ENCODE measurements at places on chromosomes 3 and 15. TPM values are rescaled to one million over a fixed set of nuclear protein-coding genes. Genes with fewer than 3 reads are reported as not detected.

- DNase-seq, result no peak
Observed at GRCh38 chr3:39529577-39529976, 62.1 kb downstream of the MOBP start.

DNA sequence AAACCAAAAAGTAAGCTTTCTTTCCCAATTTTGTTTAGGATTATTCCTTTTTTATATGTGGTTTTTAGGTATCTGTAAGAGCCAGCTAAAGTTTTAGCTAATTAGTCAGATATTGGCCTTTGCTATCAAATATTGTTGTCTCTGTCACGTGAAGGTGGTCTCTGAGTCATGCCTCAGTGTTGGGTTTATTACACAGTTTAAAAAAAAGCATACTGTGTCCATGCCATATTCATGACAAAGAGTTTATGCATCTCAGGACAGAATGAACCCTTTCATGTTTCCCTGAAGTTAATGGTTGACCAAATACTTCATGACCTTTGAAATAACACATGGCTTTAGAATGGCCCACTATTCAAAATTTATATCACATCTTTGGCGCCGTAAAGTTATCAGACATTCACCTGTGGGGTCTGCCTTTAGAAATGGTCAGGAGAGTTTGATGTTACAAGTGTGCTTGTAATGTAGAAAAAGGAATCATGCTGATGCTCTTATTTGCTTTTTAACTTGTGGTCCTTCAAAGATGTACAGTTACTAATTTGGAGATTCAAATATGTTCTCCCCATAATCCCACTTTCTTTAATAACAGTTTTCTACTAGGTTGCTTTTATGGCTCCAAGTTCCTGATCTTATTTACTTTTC, 101.5 kb downstream of the MYRIP start:
- no peak for DNase-seq

GRCh38 chr3:127953091-127954035, 38.3 kb downstream of the KBTBD12 start:
- DNase-seq, result peak; percentile 50

DNA sequence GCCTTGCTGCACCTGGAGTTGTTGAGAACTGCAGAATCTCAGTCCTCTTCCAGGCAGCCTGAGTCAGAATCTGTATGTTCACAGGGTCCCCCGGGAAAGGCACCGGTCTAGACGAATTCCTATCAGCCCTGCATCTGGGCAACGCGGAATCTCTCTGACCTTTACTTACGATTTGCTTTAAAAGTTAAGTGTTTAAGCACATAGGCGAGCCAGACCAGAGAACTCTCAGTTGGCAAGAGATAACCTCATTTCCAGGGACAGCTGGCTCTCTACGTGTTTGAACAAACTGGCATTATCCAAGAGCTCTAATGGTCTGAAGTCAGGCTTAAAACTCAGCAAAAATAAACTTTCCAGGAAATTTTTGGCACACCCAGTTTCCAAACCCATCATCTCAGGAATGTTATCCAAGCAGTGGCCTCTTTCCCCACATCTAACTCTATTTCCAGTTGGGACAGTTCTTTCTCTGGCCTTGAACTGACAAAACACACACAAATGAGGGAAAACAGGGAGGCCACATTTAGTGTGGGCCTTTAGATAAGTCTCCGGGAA, 53.4 kb downstream of the HES1 start:
- DNase-seq, result peak; percentile 58

DNA sequence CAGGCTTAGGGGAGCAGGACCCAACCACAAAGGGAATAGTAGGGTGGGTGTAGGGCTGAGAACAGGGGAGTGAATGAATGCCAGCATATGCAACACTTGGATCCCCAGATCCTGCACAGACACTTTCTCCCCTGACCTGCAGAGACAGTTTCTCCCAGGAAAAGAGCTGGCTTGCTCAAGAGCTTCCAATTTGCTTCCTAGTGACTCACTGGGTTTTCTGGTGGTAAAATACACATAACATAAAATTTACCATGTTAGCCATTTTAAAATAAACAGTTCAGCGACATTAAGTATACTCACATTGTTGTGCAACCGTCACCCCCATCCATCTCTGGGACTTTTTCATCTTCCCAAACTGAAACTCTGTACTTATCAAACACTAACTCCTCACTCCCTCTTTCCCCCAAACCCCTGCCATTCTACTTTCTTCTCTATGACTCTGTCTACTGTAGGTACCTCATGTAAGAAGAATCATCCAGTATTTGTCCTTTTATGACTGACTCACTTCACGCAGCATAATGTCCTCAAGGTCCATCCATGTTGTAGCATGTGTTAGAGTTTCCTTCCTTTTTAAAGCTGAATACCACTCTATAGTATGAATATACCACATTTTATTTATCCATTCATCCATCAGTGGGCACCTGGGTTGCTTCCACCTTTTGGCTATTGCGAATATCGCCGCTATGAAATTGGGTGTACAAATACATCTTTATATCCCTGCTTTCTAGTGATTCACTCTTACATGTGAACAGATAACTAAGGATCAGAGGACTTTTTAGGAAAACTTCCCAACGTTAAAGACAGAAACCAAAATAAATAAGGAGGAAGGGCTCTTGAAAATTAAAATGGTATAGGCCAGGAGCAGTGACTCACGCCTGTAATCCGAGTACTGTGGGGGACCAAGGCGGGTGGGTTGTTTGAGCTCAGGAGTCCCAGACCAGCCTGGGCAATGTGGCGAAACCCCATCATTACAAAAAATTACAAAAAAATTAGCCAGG, 95.6 kb upstream of the TJP1 start:
- no peak for DNase-seq

- DNase-seq, result no peak
Observed at GRCh38 chr15:60006203-60006862, 2.2 kb downstream of the FOXB1 start.

DNA sequence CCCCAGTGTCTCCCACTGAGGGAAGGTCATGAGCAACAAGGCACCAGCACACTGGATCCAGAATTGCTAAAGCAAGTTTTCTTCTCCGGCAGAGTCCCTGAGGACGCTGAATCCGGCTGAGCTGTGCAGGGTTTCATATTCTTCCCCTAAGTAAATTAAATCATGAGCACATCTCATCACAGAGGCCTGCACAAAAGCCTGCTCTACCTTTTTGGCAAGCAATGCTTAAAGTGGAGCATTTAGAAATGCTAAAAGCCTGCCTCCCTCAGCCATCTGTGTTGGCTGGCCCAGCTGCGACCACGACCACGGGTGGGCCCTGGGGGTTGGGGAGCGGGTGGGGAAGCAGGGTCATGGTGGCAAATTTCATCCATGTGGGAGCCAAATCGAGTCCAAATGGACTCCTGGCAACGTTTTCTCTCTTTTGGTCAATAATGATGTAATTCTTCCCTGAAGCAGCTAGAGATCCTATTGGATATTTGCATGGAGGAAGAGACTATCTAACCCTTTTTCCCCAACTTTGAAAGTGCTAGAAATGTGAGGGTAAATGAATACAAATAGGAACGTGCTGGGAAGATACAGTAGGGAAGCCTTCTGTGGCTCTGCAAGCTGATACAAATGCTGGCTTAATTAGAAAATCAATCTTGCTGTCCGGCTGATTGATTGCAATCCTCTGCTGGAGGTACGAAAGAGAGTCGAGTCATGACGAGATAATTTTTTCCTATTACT, 532.8 kb upstream of the TBL1XR1 start:
- peak; percentile 90 for DNase-seq

DNA sequence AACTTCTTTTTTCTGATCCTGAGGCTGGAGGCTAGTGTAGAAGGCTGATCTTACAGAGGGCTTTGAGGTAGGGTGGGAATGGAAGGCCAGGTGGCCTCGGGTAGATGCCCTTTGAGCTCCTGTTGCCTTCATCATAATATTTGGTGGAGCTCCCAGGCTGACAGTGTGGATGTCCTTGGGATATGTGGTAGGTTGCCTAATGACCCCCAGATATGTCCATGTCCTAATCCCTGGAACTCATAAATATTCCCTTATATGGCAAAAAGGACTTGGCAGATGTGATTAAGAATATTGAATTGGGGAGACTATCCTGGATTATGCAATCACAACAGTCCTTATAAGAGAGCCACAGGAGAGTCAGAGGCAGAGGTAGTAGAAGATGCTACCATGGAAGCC, 5.5 kb downstream of the ADAMTSL3 start:
- no peak for DNase-seq

DNA sequence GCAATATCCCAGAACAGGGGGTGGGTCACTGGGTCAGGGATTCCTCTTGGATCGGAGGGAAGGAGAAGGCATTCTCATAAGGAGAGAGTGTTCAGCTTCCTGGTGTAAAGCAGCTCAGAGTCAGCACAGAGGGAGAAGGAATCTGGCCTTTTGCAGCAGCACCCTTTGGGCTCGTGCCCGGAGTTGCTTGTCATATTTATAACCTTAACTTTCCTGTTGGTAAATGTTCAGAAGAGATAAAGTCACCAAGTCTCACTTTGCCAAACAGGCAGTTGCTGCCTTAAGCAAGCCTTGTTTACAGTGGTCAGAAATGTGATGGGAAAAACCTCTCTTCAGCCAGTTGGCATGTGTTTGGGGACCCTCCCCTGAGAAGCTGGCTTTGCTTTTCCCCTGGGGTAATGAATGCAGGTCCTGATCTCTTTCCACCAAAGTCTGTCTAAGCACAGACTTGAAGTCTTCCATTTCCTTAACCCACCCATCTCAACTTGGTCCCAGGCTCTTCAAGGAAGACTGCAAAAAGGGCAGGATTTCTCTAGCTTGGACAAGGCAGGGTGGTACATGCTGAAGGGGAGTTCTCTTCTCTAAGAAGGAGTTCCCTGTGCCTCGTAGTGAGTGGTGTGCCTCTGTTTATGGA, 206.9 kb upstream of the BHLHE40 start:
- DNase-seq, result peak; percentile 33

GRCh38 chr15:88613074-88613944, 7.8 kb upstream of the AEN start:
- no peak for DNase-seq

GRCh38 chr3:159451482-159451881, 537.2 kb upstream of the IL12A start:
- DNase-seq, result no peak

GRCh38 chr3:74122281-74122680, 492.2 kb downstream of the CNTN3 start:
- no peak for DNase-seq

- DNase-seq, result no peak
Observed at GRCh38 chr3:129577925-129578786, 28.3 kb downstream of the PLXND1 start.

GRCh38 chr3:171648069-171648468, 162.2 kb downstream of the PLD1 start:
- DNase-seq, result no peak

DNA sequence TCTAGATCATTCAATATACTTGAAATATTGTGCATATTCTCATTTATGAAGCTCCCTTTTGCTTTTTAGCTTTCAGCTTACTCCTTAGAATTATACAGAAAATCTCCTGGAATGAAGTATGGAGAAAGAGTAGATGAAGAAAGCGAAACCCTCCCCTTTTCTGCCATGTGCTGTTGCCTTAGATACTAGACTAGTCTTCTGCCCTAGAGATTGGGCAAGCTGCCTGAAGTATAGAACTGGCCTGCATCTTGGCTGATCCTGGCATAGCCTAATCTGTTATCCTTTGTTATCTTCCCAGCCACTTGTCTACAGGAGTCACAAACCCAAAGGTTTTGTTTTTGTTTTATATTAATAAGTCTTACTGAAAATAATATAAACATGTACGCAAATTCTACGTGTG, 138.8 kb downstream of the RBPMS2 start:
- DNase-seq, result no peak

- DNase-seq, result no peak
Observed at GRCh38 chr3:192915722-192916121, 1.9 kb downstream of the MB21D2 start.

GRCh38 chr3:14371573-14372474, 30.6 kb upstream of the SLC6A6 start:
- peak; percentile 34 for DNase-seq

DNA sequence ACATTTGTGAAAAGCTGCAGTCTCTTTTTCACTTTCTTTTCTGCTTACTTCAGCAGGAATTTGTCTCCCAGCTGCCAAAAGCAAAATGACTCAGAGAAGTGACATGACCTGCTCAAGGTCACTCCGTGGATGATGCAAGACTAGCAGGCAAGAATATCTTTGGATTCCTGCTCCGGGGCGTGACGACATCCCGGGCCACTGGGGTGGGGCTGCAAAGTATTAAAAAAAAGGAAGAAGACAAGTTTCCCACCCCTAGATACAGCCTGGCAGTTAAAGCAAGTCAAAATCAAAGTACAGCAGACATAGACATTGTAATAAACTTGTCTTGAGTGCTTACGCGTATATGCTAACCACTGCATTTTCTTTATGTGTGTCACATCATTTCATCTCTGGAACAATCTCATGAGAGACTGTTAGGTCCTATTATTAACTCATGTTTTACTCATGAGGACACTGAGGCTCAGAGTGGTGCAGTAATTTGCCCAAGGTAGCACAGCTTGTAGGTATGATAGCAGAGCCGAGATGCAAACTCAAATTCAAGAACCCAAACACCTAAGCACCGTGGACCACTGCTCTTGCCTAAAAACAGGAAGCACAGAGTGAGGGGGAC, 485.2 kb upstream of the PROK2 start:
- peak; percentile 65 for DNase-seq

GRCh38 chr3:52554026-52554755, 17.8 kb downstream of the UQCC5 start:
- no peak for DNase-seq

DNA sequence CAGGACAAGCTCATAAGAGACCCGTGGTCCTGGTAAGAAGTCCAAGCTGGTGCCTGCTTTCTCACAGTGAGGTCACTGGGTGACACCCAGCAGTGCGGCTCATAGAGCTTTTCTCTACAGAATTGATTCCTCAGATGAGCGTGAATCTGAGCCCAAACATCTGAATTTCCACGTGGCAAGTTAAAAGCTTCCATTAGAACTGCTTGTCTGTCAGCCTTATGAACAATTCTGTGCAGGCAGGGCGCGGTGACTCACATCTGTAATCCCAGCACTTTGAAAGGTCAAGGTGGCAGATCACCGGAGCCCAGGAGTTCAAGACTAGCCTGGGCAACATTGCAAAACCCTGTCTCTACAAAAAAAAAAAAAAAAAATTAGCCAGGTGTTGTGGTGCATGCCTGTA, 113.1 kb upstream of the ABHD17C start:
- DNase-seq, result no peak

GRCh38 chr3:176071943-176072342, 1125.3 kb downstream of the TBL1XR1 start:
- DNase-seq, result no peak

ADGRG7 gene
- not detected for polyA plus RNA-seq

CTXN2 gene
- not detected for polyA plus RNA-seq

ACAN gene
- 5.6 TPM for polyA plus RNA-seq

LIPH gene
- polyA plus RNA-seq, result 11.9 TPM

MESD gene
- 28.5 TPM for polyA plus RNA-seq

CHRD gene
- polyA plus RNA-seq, result 24.9 TPM

USP13 gene
- 59.8 TPM for polyA plus RNA-seq

PDCD10 gene
- polyA plus RNA-seq, result 61.5 TPM

NR2F2 gene
- polyA plus RNA-seq, result 58.3 TPM

RTP1 gene
- polyA plus RNA-seq, result not detected

CGNL1 gene
- polyA plus RNA-seq, result 7.3 TPM

ACP3 gene
- polyA plus RNA-seq, result 0.28 TPM

SHC4 gene
- 2.2 TPM for polyA plus RNA-seq

LRRC34 gene
- 6.9 TPM for polyA plus RNA-seq

GOLGA6L10 gene
- polyA plus RNA-seq, result not detected

KIF7 gene
- 11.1 TPM for polyA plus RNA-seq

LRRN1 gene
- polyA plus RNA-seq, result 58.2 TPM

LYSMD2 gene
- 5.8 TPM for polyA plus RNA-seq

Measured in muscle of arm (tissue), 14 donors.